ENCODE measurements at places on chromosomes 12 and 14.

GRCh38 chr12:45050751-45051571 lies at the start of gene DBX2:
DBX2 (minus strand) TSS chr12:45051099; CDS start chr12:45050927, 172 bp downstream.
- no peak for DNase-seq

DNA sequence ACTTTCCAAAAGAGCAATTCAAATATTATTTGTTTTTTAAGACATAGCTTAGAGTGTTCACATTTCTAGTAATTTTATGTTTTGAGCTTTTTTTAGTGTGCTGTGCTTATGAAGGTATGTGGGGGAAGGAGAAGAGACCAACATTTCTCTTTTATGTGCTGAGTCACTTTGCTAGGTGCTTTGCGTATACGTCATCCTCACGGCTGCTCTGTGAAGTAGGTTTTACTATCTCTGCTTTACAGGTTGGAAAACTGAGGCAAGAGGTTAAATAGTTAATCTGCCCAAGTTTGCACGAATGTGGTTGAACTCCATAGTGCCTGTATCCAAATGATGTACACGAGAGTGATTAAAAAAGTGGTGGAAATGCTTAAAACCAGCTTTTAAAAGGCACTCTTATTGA lies 75.9 kb downstream of the AEBP2 start:
- no peak for DNase-seq

- DNase-seq = no peak
Measured at GRCh38 chr12:119666900-119667576, 895 bp upstream of the PRKAB1 start.

DNA sequence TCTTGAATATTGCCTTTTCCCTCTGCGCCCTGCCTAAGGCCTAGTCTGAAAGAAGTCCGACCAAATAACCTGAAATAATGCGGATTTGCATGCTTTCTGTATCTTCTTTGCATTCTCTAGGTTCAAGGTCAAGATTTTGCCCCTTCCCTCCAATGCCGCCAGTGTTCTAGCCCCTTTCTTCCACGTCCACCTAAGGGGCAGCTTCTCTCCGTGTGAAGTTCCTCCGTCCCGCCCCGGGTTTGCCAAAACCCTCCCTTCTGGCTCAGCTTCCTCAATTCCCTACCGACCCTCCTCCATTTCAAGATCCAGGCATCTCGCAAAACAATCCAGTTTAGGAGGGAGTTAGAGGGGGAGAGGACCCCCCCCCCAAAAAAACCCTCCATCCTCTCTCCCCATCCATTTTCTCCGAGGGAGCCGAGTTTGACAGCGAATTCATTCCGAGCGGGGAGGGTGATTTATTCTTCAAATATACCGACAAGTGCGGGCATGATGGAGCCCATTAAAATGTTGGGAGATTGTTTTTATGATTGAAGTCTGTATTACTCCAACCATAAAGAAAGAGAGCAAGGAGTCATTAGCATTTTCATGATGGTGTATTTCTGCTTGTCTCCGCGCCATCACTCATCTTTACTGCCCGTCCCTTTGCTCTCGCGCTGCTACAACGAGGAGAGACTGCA lies 20.9 kb upstream of the ATP5MC2 start:
- DNase-seq = no peak

- no peak for DNase-seq
Measured at GRCh38 chr12:116582610-116583009, 23.4 kb downstream of the MAP1LC3B2 start.

GRCh38 chr14:68598621-68599447 lies 194.0 kb downstream of the ZFP36L1 start:
- DNase-seq = no peak

- no peak for DNase-seq
Measured at GRCh38 chr12:76124456-76124855, 40.0 kb upstream of the NAP1L1 start.

GRCh38 chr14:22844221-22845102 lies 8.1 kb downstream of the MMP14 start:
- no peak for DNase-seq

DNA sequence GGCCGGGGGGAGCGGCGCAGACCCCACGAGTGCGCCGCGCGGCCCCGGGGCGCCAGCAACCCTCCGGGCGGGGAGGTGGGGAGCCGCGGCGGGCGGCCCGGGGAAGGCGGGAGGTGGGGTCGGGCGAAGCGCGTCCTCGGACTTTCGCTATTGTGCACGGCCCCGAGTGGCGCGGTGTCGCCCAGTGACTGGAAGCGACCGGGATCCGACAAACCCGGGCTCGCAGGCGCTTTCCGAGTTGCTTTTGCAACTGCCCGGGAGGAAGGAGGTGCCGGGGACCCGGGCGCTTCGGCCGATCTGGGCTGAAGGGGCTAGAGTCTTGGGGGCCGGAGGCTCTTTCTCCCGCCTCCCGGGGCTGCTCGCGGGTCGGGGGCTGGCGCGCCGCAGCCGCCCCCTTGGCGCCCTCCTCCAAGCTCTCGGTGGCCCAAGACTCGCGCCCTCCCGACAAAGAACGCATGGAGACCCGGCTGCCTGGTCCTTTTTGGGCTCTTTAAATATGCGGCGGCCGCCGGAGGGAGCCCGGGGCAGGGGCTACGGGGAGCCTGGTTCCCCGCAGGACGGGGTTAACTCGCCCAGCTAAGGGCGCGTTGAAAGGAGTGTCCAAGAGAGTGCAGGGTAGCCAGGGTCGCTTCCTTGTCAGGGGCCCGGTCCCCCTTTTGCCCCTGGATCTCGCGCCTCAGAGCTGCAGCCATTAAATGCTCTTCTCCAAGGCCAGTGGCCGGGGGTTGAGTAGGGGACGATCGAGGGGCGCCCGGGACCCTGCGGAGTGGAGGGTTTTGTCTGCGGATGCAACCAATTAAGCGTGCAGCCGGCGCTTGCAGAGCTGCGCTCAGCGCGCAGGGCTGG lies 1.4 kb downstream of the HMGA2 start:
- no peak for DNase-seq

- DNase-seq = no peak
Measured at GRCh38 chr12:109972821-109973220, 23.3 kb downstream of the GIT2 start.

DNA sequence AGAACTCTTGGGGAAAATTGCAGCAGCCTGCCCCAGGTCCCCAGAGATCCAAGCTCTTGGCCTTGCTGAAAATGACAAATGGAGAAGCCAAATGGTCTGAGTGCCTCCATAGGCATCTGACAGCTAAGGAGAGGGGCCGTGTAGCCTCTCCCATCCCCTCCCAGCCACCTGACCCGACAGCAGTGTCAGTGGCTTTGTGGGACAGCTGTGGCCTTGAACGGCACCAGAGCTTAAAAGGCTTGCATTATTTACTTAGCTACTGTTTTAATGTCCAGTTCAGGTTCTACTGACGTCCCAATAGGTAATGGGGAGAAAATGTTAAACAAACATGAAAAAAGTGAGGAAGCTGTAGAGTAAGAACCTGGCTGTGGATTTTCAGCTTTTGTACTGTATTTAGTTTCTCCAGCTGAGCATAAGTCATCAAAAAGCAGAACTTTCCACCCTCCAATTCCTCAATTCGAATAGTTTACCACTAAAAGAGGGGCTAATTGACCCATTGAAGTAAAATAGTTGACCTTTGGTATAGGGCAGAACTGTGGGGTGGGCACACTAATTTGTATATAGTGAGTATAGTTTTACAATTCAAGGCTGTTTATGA lies 50.0 kb downstream of the FOS start:
- DNase-seq = no peak

DNA sequence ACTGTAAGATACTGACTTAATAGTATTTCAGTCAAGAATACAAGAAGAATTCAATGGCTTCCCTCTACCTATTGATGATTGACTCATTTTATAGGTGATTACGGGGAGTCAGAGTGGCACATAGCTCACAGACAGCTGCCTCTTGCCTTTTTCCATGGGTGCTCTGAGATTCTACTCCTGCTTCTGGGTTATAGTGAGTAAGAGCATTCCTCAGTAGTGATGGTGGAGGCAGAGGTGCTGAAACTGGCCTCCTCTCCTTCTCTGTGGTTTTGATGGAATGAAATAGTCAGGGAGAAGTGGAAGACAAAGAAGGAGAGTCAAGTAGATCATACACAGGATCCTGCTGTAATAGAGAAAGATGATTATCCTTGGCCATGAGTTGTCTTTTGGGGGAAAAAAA lies 438.2 kb upstream of the FAR2 start:
- no peak for DNase-seq

GRCh38 chr14:105168496-105168978 lies at the start of gene JAG2:
JAG2 (minus strand) TSS chr14:105168776; CDS start chr14:105168420, 356 bp downstream.
- DNase-seq = peak; percentile 23

- DNase-seq = no peak
Measured at GRCh38 chr12:106107566-106107965, 31.2 kb downstream of the NUAK1 start.

- no peak for DNase-seq
Measured at GRCh38 chr12:64903479-64904152, 79.2 kb downstream of the TBC1D30 start.

- DNase-seq = no peak
Measured at GRCh38 chr14:88421286-88421685, 35.8 kb downstream of the SPATA7 start.

GRCh38 chr12:67655829-67656228 lies 7.3 kb downstream of the DYRK2 start:
- DNase-seq = no peak

- DNase-seq = no peak
Measured at GRCh38 chr14:102525219-102525928, 15.8 kb upstream of the ANKRD9 start.

- peak; percentile 47 for DNase-seq
Measured at GRCh38 chr12:1583421-1584078, 10.8 kb downstream of the FBXL14 start.

- DNase-seq = no peak
Measured at GRCh38 chr12:28569698-28570411, 379.6 kb downstream of the CCDC91 start.

DNA sequence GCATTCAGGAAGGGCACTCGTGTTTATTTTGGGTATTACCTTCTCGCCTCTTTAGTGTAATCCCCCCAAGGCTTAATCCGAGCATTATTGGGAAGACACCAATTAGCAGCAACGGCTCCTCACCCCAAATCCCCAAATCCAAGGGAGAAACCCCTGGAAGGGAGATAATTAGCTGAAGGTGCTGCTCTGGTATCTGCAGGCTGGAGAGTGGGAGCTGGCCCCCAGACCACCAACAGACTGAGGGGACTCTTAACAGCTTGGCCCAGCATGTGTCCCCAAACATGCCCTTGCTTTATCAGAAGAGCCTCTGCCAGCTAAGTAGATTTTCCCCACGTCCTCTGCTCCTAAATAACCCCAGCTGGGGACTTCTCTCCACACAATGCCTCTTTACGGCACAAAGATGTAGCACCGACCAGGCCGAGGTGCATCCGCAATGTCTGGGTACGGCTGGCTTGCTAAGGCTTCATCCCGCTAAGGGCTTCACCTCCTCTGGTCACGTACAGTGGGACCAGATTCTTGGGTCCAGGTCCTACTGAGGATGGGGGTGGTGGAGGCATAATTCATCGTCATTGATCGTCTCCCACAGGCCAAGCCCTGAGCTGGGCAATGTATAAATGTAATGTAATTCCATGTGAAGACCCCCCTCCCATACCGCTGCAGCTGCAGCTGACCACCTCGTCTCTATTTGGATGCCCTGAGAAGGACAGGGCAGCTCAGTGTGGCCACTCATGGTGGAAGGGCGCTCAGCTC lies 123.7 kb upstream of the GSC start:
- no peak for DNase-seq

DNA sequence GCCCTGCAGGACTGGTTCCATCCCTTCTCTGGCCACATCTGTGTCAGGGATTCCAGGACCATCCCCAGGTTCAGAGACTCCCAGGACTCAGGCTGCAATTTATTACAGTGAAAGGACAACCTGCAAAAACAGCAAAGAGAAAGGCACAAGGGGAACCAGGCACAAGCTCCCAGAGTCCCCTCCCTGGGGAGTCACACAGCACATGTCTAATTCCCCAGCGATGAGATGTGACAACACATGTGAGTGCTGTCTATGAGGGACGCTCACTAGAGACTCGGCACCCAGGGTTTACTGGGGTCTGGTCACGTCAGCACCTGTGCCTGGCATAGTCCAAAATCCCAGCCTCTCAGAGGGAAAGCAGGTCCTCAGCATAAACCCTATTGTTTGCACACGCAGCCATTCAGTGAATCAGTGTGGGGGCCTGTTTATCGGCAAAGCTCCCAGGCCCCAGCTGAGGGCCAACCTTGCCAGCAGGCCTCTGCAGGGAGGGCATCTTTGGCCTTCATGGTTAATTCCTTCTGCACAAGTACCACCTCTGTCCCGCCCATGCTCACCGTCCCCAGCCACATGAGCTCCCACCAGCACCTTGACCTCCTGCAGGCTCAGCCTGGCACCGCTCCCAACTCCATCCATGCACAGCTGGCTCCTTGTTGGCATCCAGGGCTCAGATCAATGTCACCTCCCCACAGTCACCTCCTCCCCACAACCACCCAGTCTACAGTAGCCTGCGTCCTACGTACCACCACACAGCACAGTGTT lies 198.9 kb upstream of the SFSWAP start:
- DNase-seq = no peak

DNA sequence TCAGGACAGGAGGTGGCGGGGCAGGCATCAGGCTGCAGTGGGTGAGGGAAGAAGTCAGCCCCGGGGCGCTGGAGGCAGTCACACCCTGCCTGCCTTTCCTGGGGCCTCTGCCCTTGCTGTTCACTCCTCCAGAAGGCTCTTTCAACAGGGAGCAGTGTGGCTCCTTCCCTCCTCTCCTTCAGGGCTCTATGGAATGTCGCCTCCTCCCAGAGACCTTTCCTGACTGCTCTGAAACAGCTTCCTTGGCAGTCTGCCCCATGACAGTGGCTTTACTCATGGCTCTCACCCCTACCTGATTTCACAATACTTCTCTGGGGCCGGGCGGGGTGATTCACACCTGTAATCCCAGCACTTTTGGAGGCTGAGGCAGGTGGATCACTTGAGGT lies 7.1 kb downstream of the RHOF start:
- DNase-seq = no peak

GRCh38 chr12:124837249-124837897 lies 26.3 kb downstream of the SCARB1 start:
- DNase-seq = no peak

GRCh38 chr14:56333359-56334292 lies 215.4 kb downstream of the PELI2 start:
- DNase-seq = no peak

GRCh38 chr12:97397008-97397407 lies 65.6 kb upstream of the RMST start:
- no peak for DNase-seq

DNA sequence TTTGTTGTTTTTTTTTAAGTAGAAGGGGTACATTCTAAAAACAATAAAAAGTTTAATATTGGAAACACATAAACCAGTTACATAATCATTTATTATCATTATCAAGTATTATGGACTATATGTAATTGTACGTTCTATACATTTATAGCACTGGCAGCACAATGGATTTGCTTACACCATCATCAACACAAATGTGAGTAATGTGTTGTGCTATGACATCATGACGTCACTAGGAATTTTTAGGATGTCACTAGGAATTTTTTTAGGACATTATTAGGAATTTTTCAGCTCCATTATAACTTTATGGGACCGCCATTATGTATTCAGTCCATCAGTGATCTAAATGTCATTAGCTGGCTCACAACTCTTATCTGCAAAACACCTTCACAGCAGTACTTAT lies 126.8 kb upstream of the SYT10 start:
- DNase-seq = no peak

GRCh38 chr12:6603095-6603567 lies 4.0 kb downstream of the CHD4 start:
- no peak for DNase-seq
